ENCODE measurements at places on chromosomes 13 and 19.

DNA sequence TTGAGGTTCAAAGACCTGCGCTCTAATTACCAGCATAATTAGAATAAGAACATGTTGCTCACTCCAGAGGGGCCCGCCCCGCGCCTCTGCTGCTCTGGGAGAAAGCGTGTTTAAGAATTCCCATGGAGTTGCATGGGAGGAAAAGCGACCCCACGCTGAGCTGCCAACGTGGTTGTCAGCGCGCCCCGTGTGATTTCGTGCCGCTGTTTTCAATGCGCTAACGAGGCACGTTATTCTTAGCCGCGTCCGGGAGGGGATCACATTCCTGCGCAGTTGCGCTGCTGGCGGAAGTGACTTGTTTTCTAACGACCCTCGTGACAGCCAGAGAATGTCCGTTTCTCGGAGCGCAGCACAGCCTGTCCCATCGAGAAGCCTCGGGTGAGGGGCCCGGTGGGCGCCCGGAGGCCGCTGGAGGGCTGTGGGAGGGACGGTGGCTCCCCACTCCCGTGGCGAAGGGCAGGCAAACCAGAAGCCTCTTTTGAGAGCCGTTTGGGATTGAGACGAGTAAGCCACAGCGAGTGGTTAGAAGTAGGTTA is 173.8 kb upstream of the SOX1 start:
- DNase-seq, result no peak

DNA sequence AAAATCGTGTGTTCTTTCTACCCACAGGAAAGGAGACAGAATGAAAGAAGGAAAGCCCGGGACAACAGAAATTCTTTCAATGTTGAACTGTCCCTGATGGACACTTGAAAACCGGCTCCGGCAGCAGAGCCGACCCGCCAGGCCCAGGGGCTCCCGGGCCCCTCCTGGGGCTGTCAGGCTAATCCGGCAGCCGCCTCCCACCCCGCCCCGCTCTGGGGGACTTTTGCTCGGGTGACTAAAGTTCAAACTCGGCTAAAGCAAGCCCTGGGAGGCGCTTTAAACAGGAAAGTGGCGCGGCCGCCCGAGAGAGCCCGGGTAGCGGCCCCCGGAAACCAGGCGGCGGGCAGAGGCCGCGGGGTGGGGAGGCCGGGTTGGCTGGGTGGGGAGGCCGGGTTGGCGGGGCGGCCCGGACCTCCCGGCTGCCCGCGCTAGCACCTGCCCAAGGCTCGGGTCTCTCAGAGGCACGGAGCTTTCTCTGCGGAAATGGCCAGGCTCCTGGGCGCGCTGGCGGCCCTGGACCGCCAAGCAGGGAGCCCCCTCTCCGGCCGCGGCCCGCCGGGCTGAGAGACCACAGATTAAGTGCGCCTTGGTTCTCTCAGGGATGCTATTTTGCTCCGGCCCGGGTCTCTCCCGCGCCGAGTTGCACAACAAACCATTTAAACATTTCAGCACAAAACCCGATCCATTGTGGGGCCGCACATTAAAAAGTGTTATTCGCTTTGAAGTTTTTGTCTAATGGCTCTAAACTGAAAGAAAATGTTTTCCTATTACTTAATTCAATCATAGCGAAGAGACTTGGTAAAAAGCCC is 2.6 kb upstream of the GSX1 start:
- no peak for DNase-seq

- DNase-seq, result no peak
Measured at GRCh38 chr19:4292515-4292914, 9.7 kb downstream of the TMIGD2 start.

GRCh38 chr13:98783856-98784478 is 31.5 kb upstream of the SLC15A1 start:
- no peak for DNase-seq

GRCh38 chr13:97386801-97387484 is 47.0 kb upstream of the RAP2A start:
- DNase-seq, result no peak

DNA sequence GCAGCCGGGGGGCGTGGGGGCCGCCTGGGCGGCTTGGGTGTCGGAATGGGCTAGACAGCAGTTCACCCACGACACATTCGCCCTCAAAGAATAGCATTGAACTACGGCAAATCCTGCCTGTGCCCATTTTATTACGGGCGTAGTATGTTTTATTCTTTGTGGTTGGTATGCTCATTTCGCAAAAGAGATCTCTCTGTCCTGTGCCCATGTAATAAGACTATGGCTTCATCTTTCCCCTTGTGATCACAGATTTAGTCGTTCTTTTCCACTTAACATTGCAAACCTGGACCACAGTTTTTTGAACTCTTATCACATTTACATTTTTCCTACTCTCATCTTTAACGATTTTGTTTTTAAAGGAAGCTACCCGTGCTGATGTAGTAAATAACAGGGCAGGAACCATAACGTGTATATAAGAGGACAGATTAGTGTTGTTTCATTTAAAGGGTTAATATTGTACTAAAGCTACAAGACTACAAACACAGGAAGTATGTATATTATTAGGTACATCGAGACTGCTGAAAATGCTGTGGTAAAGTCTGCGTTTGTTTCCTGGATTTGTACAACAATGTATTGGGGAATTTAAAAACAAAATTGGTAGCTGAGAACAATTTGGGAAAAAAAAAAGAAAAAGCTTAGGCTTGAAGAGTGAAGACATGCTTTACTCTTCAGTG is 3.2 kb upstream of the MYCBP2 start:
- DNase-seq, result no peak

DNA sequence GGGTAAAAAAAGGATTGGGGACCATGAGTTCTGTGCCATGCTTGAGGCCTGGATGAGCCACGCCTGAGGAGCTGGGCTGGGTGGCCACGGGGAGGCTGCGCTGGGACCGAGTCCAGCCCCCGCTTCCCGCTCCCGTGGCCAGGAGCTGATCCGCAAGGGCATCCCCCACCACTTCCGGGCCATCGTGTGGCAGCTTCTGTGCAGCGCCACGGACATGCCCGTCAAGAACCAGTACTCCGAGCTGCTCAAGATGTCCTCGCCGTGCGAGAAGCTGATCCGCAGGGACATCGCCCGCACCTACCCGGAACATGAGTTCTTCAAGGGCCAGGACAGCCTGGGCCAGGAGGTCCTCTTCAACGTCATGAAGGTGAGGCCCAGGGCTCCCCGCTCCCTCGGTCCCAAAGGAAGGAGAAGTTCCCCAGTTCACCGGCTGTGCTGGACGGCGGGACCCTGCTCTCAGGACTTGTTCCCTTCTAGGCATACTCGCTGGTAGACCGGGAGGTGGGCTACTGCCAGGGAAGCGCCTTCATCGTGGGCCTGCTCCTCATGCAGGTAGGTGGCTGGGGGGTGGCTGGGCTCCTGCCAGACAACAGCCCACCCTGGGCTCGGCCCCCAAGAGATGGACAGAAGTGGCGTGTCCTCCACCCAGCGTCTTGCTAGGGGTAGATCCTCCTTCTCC is 18.9 kb downstream of the EVI5L start:
- no peak for DNase-seq

DNA sequence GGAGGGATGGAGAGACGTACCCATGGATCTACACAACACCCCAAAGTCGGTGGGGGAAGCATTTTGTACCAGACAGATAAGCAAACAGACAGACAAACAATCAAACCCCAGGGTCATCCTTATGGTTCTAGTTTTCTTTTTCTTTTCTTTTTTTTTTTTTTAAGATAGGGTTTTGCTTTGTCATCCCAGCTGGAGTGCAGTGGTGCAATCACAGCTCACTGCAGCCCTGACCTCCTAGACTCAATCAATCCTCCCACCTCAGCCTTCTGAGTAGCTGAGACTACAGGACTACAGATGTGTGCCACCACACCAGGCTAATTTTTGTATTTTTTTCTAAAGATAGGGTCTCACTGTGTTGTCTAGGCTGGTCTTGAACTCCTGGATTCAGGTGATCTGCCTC is 17.9 kb upstream of the FBL start:
- no peak for DNase-seq

DNA sequence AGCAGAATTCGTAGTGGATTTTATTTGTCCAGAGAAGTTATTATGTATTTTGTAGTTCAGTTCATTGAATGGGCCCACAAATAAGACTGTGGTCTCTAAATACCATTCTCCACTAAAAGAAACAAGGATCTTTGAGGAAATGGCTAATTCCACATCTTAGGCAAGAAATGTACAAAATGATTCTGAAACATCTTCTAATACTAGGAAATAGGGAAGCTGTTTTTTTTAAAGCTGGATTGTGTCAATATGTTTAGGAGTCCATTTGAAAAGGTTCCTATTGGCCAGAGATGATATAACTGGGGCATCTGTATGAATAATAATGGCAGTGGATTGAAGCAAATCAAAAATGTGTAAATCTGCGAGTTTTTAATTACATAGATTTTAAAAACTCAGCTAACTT is 88.5 kb upstream of the SIAH3 start:
- DNase-seq, result no peak

DNA sequence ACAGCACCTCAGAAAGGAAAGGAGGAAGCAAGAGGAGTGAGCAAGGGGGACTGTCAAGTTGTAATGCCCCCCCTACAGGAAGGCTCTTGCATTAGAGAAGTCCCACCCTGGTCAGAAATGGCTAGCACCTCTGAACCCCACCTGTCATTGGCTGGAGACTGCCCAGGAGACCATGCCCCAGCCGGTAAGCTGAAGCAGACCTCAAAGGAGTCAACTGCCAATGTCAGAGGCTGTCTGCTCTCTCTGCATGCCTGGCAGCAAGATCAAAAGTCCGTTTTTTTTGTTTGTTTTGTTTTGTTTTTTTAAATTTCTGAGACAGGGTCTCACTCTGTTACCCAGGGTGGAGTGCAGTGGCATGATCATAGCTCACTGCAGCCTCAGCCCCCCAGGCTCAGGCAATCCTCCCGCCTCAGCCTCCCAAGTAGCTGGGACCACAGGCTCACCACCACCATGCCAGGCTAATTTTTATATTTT is 8.1 kb upstream of the BCL3 start:
- no peak for DNase-seq

GRCh38 chr13:40961214-40961613 is 57.9 kb downstream of the ELF1 start:
- DNase-seq, result no peak

GRCh38 chr19:40954573-40954972 is 36.5 kb upstream of the CYP2B6 start:
- no peak for DNase-seq

GRCh38 chr13:113544071-113544891 is 40.3 kb upstream of the TFDP1 start:
- DNase-seq, result no peak

GRCh38 chr19:28009696-28010095 is 1203.3 kb downstream of the UQCRFS1 start:
- DNase-seq, result no peak

DNA sequence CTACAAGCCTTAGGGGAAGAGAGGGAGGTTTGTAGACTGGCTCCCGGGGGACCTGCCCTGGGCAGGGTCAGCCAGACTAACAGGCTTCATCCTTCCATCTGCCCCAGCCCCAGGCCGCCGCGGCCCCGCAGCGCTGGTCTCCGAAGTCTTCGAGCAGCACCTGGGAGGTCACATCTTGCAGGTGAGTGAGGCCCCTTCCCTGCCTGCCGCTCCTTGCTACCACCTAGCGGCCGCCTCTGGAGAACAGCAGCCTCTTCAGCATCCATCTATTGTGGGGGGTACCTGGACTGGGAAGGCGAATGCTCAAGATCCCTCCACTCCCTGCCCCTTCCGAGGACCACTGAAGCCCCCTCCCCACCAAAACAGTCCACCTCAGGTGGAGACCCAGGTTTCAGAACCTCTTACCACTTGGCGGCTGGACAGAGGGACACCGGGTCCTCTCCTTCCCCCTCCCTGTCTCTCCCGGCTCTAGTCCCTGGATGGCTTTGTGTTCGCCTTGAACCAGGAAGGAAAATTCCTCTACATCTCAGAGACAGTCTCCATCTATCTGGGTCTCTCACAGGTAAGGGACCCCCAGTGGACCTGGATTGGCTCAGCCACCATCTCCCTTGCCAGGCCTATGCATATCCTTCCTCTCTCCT is 12.7 kb downstream of the NPAS1 start:
- no peak for DNase-seq

- DNase-seq, result no peak
Measured at GRCh38 chr13:38024431-38024830, 154.9 kb upstream of the TRPC4 start.

DNA sequence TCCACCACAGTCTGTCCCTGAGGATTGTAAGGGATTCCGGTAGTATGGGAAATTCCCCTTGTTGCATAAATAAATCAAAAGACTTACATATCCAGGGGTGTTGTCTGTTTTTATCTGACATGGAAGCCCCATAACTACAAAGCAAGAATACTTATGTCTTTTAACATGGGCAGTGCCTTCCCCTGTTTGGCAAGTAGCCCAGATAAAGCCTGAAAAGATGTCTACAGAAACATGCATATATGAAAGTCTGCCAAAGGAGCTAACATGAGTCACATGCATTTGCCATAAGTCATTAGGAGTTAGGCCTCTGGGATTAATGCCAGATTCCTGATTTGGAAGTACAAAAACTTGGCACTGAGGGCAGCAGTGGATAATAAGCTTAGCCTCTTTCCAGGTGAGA is 62.1 kb downstream of the ZNF737 start:
- DNase-seq, result no peak

DNA sequence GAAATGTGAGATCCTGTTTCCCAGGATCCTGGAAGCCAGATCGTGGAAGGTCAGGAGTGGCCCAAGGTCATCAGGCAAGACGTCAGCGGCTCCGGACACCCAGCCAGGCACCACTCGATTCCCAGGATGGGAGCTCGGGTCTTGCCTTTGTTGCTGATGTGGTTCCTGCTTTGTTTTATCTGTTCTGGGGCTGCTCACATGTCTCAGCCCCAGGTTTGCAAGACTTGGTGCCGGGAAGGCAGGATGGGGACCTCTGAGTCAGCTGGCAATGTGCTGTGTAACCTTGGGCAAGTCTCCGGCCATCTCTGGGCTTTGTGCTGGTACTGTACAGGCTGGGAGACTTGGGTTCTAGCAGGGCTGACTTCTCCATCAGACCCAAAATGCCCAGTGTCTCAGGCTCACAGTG is 1.4 kb upstream of the FCHO1 start:
- DNase-seq, result no peak

DNA sequence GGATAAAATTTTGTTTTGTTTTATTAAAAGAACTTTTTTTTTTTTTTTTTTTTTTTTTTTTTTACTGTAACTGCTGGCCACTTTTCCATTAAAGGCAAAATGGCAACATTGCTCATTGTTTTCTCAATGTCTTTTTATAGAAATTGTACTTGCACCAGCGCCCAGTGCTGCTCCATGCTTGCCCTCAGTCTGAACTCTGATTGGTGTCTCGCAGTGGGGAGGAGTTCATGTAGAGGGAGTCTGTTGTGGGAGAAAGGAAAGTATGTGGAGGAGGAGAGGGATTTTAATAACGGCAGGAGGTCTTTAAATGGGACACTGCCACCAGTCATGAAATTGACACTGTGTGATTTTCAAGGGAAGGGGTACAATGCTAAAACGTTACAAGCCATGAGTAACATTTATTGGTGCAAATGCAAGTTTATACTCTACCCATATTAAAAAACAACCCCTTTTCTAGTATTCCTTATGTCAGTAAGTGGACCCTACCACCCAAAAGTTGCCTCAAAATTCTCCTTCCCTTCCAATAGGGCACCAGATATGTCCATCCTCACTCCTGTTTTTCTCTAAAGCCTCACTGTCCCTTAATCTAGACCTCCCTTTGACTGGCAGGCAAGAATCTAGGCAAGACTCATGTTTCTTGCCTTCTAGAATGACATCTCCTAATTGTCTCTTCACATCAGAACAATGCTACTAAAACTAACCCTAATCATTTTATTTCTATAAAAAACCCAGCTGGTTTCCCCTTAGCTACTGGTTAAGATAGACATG is 3.2 kb downstream of the RASL11A start:
- DNase-seq, result no peak

GRCh38 chr13:57716295-57716694 is 84.8 kb downstream of the PCDH17 start:
- DNase-seq, result no peak

GRCh38 chr19:45217193-45217956 is 27.8 kb downstream of the EXOC3L2 start:
- no peak for DNase-seq

Measured in NCI-H187 treated with DMSO at 0.1 percent for 48 hours (cell line).